ENCODE measurements at places on chromosomes 7 and 10.

- no peak for DNase-seq
These were observed 239.0 kb downstream of the SFMBT2 start for GRCh38 chr10:7171825-7172224.

DNA sequence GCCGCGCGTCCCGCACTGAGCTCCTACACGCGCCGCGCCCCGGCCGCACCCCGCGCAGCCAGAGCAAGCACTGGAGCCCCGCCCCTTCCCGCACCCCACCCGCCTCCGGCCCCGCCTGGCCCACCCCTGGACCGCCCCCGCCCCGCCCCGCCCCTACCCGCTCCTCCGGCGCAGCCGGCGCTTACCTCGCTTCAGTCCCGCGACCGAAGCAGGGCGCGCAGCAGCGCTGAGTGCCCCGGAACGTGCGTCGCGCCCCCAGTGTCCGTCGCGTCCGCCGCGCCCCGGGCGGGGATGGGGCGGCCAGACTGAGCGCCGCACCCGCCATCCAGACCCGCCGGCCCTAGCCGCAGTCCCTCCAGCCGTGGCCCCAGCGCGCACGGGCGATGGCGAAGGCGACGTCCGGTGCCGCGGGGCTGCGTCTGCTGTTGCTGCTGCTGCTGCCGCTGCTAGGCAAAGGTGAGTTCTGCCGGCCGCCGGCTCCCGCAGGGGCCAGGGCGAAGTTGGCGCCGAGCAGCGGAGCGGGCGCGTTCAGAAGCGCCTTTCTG, at the start of gene RET:
TSS of gene RET (plus strand) at position 194 of the 545 bp plus-strand sequence. CDS start at position 384, 190 bp downstream.
- no peak for DNase-seq

- DNase-seq, result no peak
These were observed 562.7 kb downstream of the PTPRN2 start for GRCh38 chr7:158024881-158025280.

DNA sequence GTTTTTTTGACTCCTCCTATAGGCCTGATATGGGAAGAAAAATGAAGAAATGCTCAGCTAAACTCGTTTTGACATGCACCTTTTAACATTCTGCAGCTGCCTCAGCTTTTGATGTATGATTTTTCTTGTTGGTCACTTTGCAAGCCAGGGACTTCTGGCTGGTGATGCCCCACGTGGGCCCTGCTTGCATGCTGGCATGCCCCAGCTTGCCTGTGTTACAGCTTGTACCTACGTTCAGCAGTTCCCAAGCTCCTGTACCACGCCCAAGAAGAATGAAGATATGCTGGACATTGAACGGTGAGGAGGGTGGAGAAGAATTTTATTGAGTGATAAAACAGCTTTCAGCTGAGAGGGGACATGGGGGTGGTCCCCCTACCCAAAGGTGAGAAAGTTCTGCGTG, 245.6 kb upstream of the FZD8 start:
- DNase-seq, result no peak

GRCh38 chr10:97400665-97401454, at the start of gene RRP12:
TSS of gene RRP12 (minus strand) at chr10:97401340. CDS start at chr10:97401231, 109 bp downstream.
- DNase-seq, result peak; percentile 71

- no peak for DNase-seq
These were observed 15.7 kb downstream of the TMEM106B start for GRCh38 chr7:12226756-12227155.

GRCh38 chr7:66219805-66220204, 14.7 kb downstream of the TPST1 start:
- no peak for DNase-seq

DNA sequence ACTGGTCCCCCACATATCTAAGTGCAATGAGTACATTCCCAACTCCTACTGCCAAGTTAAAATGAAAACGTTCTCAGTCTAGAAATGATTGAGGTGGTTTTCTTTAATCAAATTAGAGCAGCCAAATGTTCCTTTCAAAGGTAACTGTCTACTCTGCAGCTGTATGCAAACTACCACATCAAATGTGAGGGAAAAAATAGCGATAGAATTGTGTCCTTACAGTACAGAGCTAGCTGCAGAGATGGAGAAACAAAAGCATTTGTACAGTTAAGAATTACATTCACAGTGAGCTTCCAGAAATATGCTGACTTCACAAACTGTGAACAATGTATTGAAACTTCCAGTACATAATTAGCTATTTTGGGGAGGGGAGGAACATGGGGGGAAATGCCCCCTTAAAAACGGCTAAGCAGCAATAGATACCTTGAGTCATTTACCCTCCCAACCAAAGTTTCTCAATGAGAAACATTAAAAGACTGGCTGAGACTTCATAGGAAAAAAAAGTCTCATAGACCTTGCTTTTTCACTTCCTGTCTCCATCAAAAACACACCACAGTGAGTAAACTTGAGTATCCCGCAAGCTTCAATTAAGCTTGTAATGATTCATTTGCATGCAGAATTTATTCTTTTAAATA, 22.9 kb downstream of the CDK6 start:
- DNase-seq, result no peak

DNA sequence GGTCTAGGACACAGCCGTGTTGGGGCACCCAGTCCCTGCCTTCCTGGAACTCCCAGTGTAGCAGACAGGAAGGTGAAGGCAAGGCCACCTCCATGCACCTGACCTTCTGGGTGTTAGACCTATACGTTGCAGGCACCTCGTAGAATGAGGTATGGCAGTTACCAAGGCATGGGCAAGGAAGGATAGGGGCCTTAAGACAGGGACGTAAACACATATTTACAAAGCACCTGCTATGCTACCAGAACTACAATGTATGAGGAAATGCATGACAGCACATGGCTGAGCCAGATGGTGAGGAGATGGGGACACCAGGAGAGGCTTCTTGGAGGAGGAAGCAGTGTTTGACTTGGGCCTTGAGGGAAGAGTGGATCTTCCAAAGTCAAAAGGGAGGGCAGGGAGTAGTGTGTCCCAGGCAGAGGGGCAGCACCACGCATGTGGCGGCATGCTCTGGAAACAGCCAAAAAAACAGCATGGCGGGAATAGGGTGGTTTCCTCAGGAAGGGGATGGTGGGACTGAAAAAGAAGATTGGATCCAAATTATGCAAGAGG, 231.2 kb downstream of the FANK1 start:
- no peak for DNase-seq

DNA sequence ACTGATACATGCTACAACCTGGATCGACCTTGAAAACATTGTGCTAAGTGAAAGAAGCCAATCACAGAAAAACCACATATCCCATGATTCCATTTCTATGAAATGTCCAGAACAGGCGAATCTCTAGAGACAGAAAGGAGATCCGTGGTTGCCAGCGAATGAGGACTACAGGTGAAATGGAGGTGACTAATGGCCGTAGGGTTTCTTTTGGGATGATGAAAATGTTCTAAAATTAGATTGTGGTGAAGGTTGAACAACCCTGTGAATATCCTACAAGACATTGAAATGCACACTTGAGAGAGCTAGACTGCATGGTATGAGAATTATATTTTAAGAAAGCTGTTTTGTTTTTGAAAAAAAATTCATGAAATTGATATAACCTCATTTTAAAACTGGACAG, 188.5 kb upstream of the PLXNA4 start:
- DNase-seq, result no peak

DNA sequence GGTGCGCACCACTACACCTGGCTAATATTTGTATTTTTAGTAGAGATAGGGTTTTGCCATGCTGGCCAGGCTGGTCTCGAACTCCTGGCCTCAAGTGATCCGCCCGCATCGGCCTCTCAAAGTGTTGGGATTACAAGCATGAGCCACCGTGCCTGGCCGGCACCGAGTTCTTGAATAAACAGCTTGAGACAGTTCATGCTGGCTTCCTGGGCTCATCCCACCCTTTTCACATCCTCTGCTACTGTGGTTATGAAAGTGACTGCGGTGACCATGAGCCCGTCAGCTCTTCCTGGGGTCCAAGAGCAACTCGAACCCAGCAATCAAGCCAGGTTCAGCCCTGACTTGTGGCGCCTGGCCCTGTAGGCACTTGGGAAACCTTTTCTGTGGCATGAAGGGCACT, 38.7 kb downstream of the HIP1 start:
- DNase-seq, result no peak

DNA sequence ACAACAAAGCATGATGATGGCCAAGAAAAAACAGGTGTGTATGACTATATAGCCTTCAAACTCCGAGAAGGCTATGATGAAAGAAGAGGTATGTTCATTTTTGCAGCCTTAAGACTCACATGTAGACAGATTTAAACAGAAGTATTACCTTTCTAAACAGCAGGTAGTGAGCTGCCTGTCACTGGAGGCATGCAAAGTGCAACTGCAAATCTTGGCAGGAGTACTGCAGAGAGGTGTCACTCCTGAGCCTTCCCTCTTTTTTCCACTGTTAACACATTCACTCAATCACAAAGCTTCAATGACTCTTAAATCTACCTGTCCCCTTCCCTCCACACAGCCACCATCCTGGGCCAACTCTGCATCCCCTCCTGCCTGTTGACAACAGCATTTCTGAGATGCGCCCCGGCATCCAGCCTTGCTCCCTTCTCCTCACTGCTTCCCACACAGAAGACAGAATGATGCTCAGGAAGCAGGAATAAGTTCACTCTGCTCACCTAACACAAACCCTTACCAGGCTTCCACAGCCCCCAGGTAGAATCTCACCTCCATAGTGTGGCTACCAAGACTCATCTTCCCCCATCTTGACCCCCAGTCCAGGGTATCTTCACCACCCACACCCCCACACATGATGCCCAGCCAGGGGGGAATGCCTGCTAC, 161.9 kb upstream of the ZMIZ1 start:
- DNase-seq, result no peak

GRCh38 chr10:133187091-133187905, 27.3 kb downstream of the KNDC1 start:
- no peak for DNase-seq

- no peak for DNase-seq
These were observed 31.6 kb downstream of the ASZ1 start for GRCh38 chr7:117395743-117396142.

DNA sequence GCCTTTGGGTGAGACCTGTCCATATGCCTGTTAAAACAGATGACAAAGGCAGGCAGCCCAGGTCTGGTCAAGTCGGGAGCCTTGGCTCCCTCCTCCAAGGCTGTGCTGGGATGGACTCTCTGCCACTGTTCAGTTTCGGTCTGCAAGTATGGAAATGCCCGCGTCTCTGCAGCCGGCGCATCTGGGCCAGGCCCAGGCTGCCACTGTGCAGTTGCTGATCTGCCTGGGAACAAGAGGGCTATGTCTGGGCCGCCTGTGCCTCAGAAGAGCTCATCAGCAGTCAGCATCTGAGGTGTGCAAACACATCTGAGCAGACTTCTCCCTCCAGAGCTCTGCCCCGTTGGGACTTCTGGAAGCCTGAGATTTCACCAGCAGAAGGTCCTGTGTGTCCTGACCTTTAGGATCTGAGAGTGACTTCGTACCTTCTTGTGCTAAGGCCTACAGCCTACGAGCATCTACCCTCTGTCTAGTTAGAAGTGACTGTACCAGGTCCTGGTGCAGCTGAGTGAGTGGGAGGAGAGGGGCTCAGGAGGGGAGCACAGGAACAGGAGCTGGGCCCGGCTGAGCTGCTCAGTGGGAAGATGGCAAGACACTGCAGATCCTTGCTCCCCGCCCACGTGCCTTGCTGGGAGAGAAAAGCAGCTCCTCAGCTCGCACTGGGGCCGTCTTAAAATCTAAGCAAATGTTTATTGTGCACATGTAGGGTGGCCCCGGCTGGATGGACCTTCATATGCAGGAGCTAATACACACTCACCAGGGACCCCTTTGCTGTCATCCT, 50.9 kb downstream of the DOCK1 start:
- no peak for DNase-seq

- DNase-seq, result no peak
These were observed 30.9 kb upstream of the CFAP46 start for GRCh38 chr10:132972986-132973902.

DNA sequence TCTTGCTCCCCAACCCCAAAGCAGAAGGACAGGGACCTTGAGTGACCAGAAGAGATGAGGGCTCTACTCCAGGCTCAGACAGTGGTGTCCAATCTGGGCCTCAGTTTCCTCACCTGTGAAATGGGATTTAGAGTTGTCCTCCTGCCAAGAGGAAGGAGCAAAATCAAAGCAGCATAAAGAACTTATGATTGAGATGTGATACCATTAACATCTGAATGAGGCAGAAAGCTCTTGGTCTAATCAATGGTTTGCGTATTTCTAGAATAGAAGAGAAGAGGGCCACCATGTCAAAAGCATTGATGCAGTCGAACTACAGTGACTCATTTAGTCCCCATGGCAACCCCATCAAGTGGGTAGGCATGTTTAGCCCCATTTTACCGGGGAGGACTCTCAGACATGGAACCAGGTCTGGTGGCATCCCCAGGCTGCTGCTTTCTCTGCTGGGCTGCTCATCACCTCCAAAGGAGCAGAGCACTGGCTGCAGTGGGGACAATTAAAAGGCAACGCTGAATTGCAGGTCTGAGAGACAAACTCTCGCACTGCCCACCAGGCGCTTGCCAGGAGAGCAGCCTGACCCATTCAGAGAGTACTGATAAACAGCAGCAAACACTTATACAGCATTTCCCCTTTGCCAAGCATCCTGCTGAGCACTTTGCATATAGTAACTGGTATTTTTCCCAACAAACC, 175.9 kb downstream of the NEURL1 start:
- no peak for DNase-seq

Measured in effector CD8-positive, alpha-beta T cell (primary cell).